ENCODE measurements at places on chromosomes 5 and 9.

- no peak for DNase-seq
Observed at GRCh38 chr5:31120642-31120948, 72.9 kb upstream of the CDH6 start.

DNA sequence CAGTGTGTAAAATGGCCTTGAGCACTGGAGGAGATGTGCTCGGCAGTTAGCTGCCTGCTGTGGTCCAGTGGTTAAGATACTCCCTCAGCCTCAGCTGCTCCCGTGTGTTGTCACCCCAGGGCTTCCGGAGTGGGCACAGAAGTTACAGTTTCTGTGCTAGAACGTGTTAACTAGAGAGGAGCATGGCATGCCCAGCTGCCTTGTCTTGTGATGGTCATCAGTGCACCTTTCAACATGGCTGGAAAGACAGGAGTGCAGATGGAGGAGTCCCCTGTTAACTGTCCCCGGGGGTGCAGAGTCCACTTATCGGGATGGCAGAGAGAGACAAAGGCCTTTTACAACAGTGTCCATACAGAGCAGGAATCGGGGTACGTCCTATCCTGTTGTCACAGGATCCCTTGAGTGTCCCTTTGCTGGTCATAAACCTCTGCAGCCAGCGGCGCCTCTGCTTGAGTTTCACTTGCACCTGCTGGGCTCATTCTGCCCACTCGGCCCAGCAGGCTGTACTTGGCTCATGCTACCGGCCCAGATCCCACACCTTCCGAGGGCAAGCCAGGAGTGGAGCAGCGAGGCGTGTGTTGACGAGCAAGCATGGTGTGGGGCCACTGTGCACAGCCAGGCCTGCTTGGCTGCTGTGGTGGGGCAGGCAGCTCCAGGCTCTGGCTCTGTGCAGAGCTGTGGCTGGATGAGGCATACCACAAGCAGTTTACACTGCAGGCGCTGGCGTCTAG is 112.6 kb downstream of the EHMT1 start:
- DNase-seq = no peak

DNA sequence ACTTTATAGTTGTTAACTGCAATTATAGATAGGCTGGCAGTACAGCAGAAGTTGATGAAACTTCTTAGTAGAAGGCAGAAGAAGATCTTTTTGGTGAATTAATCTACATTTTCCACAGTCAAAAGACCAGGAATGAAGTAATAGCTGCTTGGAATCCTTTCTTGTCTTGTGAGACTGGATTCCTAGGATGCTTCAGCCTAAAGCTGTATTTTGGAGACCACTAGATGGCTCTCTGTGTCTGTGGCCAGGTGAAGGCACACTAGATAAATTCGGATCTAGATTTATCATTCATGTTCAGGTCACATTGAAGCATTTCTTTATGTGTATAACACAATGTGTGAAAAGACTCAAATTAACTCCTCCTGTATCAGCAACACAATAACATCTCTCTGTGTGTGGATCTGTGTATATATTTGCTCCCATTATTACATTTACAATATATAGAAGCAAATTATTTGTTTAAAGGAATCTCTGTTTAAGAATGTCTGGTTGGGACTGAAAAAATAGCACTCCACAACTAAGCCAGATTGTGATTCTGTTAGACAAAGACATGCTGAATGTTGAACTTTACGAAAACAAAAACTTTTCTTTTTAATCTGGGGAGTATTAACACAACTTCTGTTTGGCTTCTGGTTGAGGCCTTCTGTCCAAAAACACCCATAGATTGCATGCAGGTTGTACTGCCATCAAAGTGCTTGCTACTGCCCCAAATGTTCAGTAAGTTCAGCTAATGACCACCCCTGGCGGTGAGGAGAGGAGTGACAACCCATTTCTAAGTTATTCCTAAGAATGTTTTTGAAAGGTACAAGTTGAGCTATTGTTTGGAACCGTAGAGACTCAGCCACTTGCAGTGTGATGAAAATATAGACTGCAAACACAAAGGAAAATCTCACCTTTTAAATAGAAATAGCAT is 10.6 kb downstream of the GRIN3A start:
- no peak for DNase-seq

DNA sequence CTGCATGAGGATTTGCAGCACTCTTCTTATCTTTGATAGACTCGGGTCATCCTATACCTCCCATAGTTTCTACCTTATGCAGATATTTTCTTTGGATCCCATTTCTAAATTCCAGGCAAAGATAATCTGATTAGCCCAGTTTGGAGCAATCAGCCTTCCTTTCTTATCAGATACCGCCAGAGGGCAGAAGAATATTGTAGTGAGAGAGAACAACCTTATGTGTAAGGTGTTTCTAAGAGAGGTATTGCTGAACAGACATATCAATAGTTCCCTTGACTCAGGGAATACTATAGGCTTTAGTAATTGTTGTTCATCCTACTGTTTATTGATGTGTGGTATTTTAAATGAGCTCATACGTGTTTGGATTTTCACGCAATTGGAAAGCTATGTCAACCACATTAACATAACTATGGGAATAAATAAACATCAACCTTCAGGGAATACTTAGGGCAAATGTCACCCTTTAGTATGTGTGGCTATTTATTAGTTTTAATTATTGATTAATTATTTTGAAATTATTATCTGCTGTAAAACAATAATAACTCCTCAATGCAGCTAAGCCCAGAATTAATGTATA is 1435.2 kb upstream of the CDH9 start:
- DNase-seq = no peak

DNA sequence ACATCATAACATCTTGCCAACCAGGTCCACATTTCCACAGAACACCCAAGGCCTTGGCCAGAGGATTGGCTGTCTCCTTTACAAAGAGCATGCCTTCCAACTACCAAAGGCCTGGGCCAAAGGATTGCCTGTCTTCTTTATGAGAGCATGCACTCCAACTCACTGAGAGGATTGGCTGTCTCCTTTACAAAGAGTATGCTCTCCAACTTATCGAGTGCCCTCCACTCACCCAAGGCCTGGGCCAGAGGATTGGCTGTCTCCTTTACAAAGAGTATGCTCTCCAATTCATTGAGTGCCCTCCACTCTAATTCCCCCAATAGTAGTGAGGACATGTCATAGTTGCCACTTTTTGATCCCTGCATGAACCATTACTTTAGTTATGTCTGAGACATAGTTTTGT is 79.9 kb upstream of the TAS2R1 start:
- DNase-seq = no peak

DNA sequence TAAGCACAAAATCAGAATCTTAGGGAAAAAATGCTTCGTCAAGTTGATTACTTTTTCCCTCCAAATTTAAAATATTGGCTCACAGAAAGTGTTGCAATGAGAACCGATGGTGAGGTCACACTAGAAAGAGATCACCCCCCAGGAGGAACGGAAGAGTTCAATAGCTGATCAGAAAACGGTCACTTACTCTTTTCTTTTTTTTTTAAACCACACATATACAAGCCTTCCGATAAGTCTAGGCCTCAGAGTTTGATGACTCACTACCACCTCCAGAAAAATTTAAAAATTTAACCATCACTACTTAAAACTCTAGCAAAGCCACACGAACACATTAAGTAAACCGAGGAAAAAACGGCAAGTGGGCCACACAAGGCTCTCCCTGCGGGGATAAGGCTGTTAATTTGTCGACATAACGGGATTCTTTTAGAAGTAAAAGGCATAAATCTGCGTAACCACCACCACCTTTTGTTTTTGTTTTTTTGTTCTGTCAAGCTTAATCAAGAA is 1.2 kb downstream of the SURF4 start:
- no peak for DNase-seq

DNA sequence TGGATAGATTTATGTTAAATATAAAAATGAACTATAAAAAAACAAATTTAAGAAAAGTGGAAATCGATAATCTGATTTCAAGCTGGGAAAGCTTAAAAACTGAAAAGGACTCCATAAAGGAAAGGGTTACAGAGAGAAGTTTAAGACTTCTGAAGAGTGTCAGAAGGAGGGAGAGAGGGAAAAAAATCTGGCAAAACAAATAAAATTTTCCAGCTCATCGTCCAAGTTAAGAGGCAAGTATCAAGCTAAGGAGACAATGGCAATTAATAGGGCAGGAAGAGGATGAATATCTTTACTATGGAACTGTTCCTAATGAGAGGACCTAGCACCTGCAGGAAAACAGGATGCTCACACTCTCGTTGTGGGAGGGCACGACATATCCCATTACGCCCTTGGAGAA is 20.5 kb upstream of the HEXB start:
- no peak for DNase-seq

- no peak for DNase-seq
Observed at GRCh38 chr5:37355161-37355560, 15.7 kb downstream of the NUP155 start.

DNA sequence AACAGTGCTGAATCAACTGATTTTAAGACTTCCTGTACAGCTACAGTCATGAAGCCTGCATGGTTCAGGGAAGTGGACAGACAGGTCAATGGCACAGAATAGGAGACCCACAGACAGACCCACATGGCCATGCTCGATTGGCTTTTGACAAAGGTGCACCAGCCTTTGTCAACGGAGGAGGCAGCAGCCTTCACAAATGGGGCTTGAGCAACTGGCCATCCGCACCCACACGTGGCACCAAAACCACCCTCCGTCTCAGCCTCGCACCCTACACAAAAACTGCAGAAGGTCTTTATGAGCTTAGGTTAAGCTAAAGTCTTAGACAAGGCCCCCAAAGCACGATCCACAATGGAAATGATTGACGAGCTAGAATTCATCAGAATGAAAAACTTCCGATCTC is 59.5 kb upstream of the UBAC1 start:
- no peak for DNase-seq

DNA sequence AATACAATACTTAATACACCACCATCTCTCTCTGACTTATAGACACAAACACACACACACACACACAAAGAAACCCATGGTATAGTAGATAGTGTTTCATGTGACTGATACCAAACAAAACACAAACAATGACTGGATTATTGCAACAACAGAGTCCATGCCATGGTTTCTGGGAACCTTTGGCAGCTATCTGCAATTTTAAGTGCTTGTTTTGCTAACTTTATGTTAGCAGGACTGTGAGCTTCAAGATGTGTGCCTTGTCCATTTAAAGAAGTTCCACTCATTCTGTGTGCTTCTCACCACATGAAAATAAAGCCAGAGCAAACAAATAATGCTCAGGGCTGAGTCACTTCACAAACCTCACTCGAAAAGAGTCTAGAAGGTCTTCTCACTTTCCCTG is 15.1 kb upstream of the LURAP1L start:
- DNase-seq = peak; percentile 33

GRCh38 chr9:87567001-87567400 is 69.3 kb downstream of the DAPK1 start:
- DNase-seq = peak; percentile 75

DNA sequence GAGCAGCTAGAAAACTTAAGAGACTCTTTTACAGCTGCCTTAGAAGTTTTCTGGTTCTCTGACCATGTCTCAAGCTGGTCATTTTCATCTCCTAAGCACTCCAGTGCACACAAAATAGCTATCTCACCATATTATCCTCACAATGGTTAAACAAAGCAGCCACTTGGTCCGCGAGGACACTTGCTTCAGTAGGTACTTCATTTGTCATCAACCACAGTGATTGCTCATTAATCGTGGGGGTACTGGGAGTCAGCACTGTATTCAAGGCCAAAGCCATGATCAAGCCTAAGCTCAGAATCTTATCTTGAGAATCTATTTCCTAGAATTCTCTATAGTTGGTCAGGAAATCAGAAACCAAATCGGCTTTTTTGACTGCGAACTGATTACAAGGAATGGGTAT is 2.9 kb downstream of the ARL14EPL start:
- no peak for DNase-seq

GRCh38 chr9:128733256-128733655 is 9.3 kb upstream of the ZDHHC12 start:
- peak; percentile 18 for DNase-seq

DNA sequence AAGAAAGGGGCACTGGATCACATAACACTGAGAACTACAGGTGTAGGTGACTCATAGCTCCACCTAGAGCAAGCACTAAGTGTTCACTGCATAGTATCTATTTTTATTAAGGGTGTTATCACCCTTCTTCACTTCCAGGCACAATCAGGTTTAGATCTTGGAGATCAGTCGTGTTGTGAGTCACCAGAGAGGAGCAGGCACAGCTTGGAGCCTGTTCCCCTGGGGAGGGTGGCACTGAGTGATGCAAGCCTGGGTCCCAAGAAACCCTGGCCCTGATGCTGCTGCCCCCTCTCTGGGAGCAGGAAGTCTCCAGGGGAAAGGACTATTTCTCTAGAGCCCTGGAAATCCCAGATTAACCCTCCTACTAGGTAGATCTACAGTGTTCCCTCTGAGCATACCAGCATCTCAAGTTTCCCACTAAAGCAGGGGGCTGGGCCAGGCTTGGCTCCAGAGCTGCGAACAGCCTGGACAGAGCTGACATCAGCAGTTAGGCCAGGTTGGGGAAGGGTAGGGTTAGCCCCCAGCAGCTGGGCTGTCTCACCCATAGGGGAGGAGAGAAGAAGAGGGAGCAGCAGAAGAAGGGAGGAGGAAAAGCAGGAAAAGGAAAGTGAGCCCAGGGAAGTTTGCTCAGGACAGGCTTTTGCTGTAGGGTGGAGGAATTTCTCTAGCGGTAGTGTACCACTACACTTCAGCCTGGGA is 28.1 kb upstream of the SPINK4 start:
- DNase-seq = no peak

DNA sequence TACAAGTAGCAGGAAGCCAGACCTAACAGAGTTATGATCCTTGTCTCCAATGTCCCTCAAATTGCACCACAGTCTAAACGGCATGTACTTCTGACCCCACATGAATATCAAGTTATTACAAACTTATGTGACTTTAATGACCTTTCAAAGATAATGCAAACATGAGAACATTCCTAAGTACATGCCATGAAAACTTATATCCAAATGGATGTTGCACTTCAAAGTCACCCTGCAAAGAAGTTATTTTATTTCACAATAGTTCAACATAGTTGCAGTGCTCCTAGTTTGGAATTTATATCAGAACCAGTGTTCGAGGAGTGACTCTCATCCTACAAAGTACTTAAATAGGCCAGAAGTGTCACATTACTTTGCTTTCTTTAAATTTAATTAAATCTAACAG is 41.2 kb upstream of the ITGA1 start:
- DNase-seq = no peak

- no peak for DNase-seq
Observed at GRCh38 chr5:8436924-8437323, 568.0 kb downstream of the MTRR start.

GRCh38 chr5:67319935-67320725 is 123.5 kb upstream of the CD180 start:
- DNase-seq = no peak

Data from NCI-H2029 treated with DMSO at 0.1 percent for 48 hours (cell line).